Stimulated activated CD4-positive, alpha-beta T cell treated with anti-CD3 and anti-CD28 coated beads, Interleukin-1b, Interleukin-23, amount 100 ng/mL, for 1 hour (primary cell): ENCODE measurements at places on chromosomes 12 and 14.

DNA sequence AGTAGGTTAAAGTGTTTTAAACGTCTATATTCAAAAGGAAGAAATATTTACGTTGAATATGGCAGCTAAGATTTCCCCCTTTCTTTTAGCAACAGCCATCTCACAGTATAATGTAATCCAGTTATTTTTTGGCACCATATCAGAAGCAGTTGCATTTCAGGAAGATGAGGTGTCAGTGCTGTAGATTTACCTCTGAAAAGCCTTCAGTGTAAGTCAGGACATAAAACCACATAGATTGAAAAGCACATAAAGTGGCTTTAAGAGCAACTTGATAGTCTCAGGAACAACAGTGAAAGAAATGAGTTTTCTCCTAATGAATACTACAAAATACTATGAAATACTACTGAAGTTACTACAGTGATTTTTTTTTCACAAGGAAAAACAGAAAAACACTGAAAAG is 6.9 kb downstream of the MLH3 start:
- no peak for DNase-seq

DNA sequence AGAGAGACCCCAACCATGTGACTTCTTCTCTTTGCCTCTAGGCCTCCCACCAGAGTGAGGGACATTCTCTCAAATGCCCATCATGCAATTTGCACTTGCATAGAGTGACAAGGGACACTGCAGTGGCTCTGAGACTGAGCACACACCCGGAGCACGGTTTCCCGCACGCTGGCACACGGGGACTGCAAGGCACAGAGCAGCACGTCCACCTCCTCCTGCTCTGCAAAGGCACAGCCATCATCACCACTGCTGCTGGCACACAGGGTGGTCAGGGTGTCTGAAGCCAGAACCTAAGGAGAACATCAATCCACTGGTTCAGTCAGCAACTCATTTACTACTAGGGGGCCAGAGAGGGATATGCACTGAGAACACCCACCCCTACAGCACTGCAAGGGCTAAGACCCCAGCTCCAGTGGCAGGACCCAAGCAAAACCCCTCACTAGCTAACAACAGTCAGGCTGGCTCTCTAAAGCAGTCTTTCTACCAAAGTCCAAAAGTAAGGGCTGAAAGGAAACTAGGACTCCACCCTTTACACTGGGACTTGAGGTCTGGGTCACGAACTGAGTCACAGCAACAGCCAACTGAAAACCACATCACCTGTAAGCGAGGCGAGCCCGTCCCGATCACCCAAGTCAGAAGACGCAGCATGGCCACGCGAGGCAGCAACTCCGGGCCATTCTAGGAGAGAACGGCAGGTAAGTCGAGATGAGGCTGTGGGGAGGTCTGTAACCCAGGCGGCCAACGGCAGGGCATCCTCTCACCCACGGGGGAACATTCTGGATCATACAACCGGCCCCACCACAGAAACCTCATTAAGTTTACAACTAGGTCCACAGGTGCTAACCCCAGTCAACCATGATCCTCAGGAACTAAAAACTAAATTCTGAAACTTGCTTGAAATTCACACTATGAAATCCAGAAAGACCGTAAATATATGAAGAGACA is 37.9 kb downstream of the GCN1 start:
- DNase-seq: no peak

DNA sequence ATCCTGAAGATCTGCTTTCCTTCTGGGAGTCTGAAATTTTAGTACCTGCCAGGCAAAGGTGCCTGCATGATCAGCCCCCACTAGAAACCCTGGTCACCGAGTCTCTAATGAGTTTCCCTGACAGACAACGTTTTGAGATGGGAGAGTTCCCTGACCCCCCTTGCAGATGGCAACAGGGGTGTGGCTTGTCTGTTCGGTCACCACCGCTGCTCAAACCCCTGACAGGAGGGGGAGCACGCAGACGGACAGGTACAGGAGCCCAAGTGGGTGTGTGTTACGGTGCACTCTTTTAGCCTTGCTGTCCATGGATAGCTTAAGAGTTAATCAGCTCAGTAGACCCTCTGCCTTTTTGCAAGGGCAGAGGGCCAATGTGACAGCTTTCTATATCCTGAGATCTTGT is 19.3 kb upstream of the CDKN3 start:
- no peak for DNase-seq

GRCh38 chr12:109847142-109847735 is 14.0 kb upstream of the TRPV4 start:
- no peak for DNase-seq

- DNase-seq: no peak
Measured at GRCh38 chr12:70598467-70599193, 38.6 kb downstream of the PTPRB start.

- DNase-seq: no peak
Measured at GRCh38 chr14:95290021-95290420, 29.7 kb downstream of the CLMN start.

GRCh38 chr12:3802721-3803120 is 49.8 kb upstream of the CRACR2A start:
- no peak for DNase-seq

DNA sequence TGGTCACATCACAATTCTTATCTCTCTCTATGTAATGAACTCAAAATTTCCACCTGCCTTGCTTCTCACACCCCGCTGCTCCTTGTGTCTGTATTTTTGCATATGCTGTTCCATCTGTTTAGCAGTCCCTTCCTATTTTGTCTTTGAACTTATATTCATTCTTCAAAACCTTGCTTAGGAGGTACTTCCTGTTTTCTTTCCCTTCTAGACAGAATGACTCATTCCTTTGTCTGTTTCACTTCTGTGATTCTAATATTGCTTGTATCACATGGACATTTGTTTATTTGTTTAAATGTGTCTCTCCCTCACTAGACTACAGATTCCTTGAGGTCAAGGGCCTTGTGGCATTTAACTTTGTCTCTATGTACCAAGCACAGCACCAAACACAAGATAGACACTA is 424.2 kb downstream of the ETNK1 start:
- DNase-seq: no peak

DNA sequence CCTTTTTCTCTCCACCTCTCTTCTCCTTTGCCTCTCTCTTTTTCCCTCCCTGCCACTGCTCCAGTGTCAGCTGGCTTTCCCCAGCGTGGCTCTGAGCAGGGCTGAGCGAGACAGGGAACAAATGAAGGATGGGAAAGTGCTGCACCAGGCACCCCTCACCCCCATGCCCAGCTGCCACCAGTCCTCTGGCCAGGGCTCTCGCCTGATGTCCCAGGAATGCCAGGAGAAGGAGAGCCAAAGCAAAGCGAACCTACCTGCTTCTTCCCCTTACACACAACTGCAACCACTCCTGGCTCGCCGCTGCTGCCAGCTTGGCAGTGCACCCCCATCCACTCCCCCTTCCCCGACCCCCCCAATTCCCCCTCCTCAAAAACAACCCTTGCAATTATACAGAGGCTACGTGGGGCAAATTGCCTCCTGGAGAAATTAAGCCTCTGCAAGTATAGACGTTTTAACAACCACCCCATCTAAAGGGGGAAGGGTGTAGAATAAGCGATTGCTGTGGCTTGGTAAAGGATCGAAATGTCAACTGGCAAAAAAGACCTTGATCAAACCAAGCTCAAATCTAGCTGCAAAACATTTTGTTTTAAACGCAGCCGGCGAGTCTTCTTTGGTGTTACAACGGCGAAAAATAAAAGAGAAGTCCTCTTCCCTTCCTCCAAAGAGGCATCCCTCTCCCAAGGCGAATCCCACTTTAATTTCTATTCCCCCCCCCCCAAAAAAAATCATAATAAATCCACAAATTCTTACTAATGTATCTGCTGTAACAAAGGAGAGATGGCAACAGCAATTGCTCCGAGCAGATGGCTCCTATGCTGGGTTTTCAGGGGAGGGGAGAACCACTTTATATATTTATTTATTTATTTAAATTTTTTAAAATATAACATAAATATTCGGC is 2.9 kb downstream of the BCL11B start:
- no peak for DNase-seq

- no peak for DNase-seq
Measured at GRCh38 chr14:59303216-59303615, 114.7 kb downstream of the DAAM1 start.

GRCh38 chr14:84760489-84761126 is 769.3 kb upstream of the FLRT2 start:
- no peak for DNase-seq

DNA sequence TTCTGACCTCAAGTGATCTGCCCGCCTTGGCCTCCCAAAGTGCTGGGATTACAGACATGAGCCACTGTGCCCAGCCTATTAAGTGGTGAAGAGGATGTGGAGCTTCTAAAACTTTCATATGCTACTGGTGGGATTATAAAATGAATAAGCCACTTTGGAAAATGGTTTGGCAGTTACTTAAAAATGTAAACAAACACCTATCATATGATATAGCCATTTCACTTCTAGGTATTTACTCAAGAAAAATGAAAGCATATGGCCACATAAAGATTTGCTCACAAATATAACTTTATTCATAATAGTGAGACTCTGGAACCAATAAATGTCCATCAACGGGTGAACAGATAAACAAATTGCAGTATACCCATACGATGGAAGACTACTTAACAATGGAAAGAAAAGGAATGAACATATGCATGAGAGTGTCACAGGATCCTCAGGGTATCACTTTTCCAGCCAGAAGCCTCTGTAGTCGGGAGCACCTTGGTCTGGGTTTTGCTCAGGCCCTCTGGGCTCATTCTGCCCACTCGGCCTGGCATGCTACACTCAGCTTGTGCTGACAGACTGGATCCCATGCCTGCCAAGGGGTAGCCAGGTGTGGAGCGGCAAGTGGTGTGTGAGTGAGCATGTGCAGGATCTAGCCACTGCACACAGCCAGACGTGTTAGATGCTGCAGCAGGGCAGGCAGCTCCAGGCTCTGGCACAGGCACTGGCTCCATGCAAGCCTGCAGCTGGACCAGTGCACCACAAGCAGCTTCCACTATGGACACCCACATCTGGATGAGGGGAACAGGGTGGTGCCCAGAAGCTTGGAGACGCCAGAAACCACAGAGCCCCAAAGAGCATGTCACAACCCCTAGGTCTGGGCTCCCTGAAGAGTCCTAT is 213.2 kb upstream of the DIO3 start:
- no peak for DNase-seq

- DNase-seq: no peak
Measured at GRCh38 chr14:62629176-62629725, 416.0 kb downstream of the KCNH5 start.

GRCh38 chr12:31589904-31590641 is 863 bp downstream of the DENND5B start:
- no peak for DNase-seq

DNA sequence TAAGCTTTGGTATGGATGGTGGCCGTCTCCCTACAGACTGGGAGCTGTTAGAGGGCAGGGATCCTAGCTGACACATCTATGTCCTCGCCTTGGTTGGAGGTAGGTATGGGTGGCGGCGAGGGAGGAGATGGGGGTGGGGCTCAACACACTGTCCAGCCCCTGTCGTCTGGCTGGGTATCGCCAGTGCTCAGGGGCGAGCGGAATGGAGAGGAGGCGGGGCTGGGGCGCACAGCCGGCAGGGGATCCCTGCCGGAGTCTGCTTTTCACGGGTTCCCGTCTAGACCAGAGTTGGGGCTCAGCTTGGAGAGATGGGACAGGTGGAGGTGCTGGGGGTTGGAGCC is 16.1 kb downstream of the TAMALIN start:
- no peak for DNase-seq

DNA sequence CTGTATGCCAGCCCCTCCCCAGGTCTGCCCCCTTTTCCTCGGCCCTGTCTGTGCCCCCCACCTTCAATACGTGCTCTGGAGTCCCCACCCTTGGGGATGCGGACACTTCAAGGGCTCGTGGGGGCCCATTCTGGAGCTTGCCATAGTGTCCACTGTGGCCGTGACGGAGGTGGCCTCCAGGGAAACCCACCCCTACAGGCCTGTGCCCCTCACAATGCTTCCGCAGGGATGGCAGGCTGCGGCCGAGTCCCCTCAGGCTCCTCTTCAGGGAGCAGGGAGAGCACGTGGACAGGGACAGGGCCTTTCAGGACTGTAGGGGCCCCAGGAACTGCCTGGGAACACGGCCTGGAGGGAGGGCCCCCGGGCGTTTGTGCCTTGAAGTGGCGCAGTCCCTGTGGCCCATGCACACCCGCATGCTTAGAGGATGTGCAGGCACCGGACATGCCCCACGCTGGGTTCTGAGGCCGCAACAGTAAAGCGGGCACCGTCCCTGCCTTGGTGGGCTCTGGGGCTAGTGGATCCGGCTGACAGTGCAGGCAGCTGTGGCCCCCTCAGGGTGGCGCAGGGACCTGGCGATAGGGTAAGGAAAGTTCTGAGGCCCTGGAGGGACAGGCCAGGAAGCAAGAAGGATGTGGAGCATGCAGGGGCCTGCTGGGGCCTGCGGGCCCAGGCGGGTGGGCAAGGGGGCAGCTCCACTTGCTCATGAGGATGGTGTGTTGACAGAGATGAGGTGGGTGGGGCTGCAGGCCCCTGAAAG is 209.0 kb upstream of the RTL1 start:
- DNase-seq: no peak

DNA sequence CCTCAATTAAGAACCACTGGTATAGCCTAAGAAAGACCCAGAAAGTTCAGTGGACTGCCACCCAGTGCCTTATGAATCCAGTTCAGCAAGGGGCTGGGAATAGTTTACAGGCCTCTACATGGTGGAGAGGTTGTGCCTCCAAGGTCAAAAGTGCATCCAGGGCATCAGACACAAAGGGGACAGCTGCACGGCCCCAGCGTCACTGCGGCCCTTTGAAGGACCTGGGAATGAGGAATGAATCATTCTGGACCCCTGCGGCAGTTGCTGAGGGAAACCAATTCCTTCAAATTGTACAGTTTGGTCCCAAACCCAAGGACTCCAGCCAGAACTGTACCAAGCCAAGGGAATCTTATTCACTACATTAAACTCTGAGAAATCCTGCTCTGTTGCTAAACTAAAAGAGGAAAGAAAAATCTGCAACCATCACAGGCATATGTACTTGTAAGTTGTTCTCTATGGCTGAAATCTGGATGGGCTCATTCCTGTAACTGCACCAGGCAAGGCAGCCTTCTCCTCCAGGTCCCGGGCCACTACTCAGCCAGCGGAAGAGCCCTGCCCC is 10.9 kb upstream of the NGB start:
- no peak for DNase-seq
